Inflammatory macrophage (primary cell): ENCODE measurements at places on chromosomes 1 and 21.

DNA sequence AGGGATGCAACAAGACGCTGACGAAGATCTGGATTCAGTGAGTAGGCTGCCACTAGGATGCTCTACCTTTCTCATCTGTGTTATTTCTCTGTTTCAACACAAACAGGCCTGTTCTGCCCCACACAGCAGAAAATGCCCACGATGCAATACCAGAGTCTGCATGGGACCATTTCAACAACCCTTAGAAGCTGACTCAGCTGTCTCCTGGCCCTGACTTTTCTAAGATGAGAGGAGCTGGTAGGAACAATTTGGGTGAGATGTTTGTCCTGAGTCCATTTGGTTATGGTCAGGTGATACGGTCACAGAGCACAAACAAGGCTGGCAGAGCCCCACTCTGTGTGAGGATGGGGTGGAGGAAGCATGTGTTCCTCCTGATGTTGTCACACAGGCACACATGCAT is 11.5 kb upstream of the SLC2A1 start:
- DNase-seq: no peak

- no peak for DNase-seq
Measured at GRCh38 chr1:156862997-156863599, 2.4 kb downstream of the NTRK1 start.

GRCh38 chr1:199856216-199856780 is 171.2 kb upstream of the NR5A2 start:
- no peak for DNase-seq

DNA sequence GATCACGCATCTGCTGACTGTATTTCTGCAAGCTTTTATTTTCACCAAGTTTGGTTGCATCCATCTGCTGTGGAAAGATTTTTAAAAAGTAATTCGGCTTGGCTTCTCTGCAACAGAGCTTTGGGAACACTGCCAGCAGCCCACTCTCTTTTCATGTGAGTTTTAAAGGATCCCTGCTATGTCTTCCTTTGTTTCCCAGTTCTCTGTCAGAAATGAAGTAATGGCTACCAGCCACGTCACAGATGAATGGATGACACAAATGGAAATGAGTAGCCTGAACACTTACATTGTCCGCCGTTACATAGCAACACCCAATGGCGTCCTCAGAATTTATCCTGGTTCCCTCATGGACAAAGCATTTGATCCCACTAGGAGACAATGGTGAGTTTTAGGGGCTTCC is 80.6 kb upstream of the RAVER2 start:
- DNase-seq: no peak

DNA sequence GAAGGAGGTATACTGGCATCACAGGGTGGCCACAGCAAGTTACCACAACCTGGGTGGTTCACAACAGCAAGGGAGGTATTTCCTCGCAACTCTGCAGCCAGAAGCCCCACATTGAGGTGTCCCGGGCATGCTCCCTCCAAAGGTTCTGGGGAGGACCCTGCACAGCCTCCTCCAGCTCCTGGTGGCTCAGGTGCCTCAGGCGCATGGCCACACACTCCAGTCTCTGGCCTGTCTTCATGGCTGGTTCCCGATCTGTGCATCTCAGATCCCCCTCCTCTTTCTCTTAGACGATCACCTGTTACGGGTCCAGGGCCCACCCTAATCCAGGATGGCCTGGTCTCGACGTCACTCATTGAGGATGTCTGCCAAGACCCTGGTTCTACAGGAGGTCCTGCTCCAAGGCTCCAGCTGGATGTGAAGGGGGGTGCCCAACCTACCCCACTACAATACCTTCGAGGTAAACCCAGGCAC is 6.7 kb upstream of the ARF1 start:
- DNase-seq: no peak

- peak; percentile 47 for DNase-seq
Measured at GRCh38 chr1:17614586-17614985, 75.1 kb downstream of the ARHGEF10L start.

- peak; percentile 69 for DNase-seq
Measured at GRCh38 chr1:36446271-36446670, 4.0 kb downstream of the OSCP1 start.

DNA sequence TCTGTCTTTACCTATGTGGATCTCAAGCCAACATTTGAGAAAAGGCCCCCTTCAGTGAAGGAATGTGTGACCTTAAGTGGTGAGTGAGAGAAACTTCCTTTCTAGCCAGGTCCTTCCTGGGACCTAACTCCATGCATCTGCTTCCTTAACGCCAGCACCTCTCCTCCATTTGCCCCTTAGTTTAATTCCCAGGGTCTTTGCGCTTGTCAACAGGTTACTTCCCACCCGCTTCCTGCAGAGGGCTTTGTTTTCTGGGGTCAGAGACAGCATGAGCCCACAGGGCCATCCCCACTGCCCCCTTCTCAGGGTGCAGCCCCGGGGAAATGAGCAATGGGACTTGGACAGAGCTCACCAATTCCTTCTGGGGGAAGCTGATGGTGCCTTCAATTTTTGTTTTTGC is 54.8 kb downstream of the EVA1C start:
- no peak for DNase-seq

GRCh38 chr1:9440261-9440660 is 99.0 kb upstream of the SLC25A33 start:
- DNase-seq: no peak

DNA sequence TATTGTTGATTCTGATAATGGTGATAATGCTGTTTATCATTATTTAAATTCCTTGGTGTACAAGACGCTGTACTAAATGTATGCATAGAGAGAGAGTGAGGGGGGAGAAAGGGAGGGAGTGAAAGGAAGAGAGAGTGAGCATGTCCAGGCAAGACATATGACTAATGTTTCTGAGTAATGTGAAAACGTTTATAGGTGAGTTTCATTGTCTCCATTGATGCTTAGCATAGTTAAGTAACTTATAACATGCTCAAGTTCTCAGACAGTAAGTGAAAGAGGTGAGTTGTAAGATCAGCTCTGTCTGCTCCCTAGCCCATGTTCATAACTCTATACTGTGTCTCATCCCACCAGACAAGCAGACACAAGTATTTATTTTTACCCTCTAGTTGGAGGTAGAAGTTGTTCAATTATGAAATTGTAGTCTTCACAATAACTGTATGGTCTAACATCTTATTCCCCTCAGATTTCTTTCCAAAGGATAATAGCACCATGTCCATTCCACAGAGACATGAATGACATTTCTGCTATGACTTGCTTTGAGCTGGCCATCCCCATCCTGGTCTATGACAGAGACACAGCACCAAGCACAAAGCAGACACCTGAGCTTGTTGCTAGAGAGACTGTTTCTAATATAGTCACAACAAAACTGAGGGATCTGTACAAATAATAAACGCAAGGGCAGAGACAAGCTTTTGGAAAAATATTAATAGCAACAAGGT is 285.1 kb downstream of the CACNA1E start:
- DNase-seq: no peak
